ENCODE measurements at places on chromosomes 5 and 9. TPM values are rescaled to one million over a fixed set of nuclear protein-coding genes. Genes with fewer than 3 reads are reported as not detected.

DNA sequence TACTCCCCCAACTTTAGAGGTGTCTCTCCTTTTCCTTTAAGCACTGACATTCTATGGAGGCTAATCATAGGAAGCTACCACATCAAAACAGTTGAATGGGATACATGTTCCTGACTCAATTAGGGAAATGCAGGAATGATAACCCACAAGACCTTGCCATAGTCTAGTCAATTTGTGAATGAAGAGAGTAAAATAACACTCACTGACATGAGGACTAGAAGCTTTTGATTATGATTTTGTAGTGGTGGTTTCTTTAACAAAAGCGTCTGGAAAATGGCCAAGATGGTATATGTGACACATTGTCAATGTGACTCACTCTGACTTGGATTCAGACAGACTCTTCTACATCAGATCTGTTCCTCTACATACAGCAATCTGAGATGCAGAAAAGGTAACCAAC lies 13.7 kb upstream of the PRELID2 start:
- DNase-seq, result no peak

DNA sequence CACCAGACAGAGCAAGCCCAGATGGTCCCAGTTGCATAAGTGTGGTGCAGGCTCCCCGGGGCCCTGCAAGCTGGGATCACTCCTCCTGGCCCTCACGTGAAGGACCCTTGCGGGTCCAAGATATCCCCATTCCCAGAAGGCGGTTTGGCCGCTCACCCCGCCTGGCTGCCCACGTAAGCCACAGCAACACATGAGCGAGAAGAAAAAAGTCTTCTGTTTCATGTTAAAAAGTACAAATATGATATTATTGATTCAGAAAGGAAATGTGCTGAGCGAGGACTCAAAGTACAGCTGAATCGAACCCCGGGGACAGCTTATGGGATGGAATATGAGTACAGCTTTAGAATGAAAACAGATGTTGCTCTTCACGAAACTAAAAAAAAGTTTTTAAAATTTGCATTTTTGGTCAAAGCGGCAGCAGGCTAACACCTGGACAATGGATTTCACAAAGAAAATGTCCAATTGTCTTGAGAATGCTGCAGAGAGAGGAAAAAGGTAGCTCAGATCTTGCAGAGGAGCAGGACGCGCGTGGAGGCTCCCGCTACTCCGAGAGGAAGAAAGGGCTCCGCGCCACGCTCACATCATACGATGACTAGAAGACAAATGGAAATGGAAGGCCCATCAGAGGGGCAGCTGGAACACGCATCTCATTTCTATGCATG lies 427.6 kb downstream of the IRX1 start:
- DNase-seq, result no peak

DNA sequence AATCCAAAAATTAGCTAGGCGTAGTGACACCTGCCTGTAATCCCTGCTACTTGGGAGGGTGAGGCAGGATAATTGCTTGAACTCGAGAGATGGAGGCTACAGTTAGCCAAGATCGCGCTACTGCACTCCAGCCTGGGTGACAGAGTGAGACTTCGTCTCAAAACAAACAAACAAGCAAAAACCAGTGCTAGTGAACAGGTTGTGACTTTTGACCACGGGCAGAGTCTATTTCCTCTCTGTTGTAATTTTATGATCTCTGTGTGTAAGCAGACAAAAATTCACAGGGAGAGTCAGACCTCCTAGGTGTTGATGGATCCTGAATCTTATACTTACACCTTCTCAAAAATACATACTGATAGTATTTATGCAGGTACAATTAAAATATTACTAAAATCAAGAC lies 65.8 kb downstream of the SPEF2 start:
- no peak for DNase-seq

DNA sequence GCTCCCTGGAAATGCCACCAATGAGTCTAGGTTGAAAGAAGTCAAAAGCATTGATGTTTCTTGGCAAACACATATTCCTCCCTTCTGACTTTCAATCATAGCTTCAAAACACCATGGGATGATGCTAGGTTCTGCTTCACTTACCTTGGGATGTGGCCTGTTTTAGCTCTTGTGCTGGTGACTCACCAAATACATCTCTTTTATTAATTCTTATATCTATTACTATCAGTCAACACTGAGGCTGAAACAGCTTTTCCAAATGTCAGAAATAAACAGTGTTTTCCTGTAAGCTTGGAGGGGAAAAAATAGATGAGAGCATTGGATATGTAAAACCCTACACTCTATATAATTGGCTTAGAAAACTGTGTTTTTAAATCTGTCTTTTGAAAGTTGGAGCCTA lies 245.4 kb upstream of the NREP start:
- no peak for DNase-seq

DNA sequence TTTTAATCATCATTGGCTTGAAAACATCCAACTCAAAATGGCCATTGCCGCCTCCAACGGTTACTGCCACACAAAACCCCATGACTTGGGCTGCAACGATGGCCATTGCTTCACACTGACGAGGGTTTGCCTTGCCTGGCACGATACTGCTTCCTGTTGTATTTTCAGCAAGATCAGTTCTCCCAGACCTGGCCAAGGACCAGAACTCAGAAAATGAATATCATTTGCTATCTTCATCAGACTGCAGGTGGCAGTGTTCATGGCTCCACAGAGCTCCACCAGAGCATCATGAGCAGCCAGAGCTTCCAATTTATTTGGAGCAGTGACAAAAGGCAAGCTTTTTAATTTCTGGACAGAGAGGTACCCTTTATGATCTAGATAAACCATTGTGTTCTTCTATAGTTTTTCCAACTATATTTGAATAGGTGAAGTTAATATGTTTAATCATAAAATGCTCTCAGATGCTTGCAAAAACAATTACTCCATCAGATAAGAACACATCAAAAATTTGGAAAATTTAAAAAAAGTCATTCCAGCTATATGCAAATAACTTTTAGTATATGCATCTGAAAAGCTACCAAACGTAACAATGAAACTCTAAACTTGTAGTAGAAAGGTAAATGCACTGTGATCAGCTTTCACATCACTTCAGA lies 10.4 kb downstream of the AMACR start:
- peak; percentile 58 for DNase-seq

- DNase-seq, result no peak
Measured at GRCh38 chr9:106896695-106897094, 33.7 kb downstream of the ZNF462 start.

GRCh38 chr9:101246691-101247090 lies 138.1 kb downstream of the BAAT start:
- DNase-seq, result no peak

GRCh38 chr9:32723789-32724325 lies 59.5 kb upstream of the TMEM215 start:
- no peak for DNase-seq

DNA sequence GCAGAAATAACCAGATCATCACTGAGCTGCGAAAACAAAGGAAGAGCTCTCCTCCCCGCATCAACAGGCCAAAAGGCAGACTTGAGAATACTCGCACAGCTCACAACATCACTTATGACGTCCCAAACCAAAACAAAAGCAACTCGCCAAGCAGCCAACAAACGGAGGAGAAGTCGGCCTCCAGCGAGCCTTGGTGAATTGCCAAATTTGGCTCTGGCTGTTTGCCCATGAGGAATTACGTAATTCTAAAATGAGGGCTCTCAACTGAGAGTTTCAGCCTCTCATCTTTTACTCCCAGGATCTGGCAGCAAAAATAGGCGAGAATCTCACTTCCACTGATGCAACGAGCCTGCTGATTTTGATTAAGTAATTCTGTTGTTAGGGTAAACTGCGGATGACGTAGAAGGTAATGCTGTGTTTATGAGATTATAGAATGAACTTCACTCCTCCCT lies 51.7 kb upstream of the SEMA6A start:
- no peak for DNase-seq

GRCh38 chr9:112839331-112839730 lies 51.3 kb downstream of the SLC46A2 start:
- DNase-seq, result no peak

- no peak for DNase-seq
Measured at GRCh38 chr5:147887930-147888329, 9.4 kb downstream of the SCGB3A2 start.

DNA sequence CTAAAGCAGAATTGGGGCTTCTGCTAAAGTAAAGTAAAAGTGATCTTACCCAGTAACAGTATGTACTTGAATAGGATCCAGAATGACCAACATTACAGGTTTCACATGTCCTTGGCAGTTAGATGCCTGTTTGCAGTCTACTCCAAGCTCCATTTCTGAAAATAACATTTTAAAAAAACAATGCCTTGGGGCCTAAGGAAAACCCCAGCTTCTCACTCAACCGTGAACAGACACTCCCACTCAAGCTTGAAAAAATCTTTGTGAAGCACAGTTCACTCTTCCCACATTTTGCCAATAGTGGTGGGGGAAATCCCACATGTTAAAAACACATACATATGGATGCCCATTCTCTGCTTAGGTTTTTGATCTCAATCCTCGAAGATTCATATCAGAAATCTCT lies 304.1 kb downstream of the ARRDC3 start:
- no peak for DNase-seq

DNA sequence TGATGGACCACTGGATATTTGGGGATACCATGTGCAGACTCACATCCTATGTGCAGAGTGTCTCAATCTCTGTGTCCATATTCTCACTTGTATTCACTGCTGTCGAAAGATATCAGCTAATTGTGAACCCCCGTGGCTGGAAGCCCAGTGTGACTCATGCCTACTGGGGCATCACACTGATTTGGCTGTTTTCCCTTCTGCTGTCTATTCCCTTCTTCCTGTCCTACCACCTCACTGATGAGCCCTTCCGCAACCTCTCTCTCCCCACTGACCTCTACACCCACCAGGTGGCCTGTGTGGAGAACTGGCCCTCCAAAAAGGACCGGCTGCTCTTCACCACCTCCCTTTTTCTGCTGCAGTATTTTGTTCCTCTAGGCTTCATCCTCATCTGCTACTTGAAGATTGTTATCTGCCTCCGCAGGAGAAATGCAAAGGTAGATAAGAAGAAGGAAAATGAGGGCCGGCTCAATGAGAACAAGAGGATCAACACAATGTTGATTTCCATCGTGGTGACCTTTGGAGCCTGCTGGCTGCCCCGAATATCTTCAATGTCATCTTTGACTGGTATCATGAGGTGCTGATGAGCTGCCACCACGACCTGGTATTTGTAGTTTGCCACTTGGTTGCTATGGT lies 54.5 kb upstream of the HNRNPA0 start:
- peak; percentile 65 for DNase-seq

DNA sequence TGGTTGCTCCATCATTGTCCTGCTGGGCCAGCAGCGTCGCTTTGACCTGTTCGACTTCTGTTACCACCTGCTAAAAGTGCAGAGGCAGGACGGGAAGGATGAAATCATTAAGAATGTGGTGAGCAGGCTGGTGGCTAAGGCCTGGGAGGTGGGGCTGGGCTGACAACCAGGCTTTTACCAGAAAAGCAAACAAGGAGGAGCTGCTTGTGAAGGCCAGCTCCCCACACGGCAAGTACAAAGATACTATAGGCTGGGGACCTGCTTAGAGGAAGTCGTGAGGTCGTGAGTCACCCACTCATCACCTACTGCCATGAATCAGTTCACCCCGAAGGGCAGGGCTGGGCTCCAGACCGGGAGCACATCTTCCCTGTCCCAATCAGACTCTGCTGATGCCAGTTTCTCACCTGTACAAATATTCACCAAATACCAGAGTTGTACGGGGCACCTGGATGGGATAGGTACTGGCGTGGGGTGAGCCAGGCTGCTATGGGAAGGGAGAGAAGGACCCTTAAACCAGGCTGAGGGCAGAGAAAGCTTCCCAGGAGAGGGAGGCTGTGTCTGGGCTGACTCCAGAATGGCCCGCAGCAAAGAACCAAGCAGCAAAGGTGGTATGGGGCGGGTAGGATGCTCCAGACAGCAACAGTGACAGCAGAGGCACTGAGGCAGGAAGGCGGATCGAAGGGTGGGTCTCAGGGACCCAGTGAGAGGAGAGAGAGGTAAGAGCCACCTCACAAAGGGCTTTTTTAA lies 69.3 kb upstream of the NIPAL4 start:
- peak; percentile 63 for DNase-seq

DNA sequence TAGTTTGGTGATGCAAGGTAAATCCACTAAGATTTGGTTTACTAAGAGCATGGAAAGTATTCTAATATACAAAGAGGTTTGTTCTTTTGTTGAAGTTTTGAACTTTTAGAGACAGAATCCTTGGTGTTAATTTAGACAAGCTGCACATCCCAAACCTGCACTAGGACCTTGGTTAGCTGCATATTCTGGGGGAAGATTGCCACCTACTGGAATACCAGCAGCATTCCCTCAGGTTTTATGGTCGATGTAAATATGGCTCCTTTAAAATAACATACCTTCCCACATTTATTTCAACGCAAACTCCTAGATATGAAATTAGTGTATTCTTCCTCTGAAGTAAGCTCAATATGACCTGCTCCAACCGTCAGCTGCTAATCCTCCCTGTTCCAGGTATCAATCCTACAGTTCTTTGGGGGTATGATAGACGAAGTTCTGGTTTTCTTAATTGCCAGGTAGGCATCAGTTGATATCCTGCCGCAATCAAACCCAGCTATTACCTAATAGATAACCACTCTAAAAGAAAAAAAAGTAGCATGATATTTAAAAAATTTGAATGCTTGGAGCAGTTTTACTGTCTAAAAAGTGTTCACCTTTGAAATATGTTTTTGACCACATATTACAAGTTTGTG lies 624.1 kb downstream of the ISL1 start:
- DNase-seq, result peak; percentile 52

GRCh38 chr9:136756134-136756438 lies 2.0 kb downstream of the LCN8 start:
- no peak for DNase-seq

- no peak for DNase-seq
Measured at GRCh38 chr9:99244344-99245260, 22.5 kb downstream of the SEC61B start.

DNA sequence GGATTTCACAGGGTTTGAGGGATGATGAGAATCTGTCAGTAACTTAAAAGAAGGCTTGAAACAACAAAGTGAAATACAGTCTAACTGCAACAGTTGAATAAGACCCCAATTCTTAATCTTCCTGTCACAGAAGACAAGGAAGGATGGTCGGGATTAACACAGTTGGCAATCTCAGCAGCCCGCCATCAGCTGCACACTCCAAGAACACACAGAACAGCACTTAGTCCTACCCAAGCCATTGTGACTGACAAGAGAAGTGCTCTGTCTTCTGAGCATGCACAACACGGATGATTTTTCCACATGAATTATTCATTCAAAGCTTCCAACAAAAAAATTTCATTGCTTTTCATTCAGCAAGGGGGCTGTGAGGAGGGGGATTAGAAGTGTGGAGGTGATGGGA lies 576.1 kb downstream of the TLE4 start:
- DNase-seq, result no peak

GRCh38 chr5:61701877-61702602 lies 370.0 kb downstream of the ZSWIM6 start:
- DNase-seq, result no peak

The GBGT1 gene
- total RNA-seq, result 27.7 TPM

The ZBTB26 gene
- 9.8 TPM for total RNA-seq

The OR1Q1 gene
- total RNA-seq, result not detected

The RNF130 gene
- total RNA-seq, result 68.7 TPM

The ARHGEF39 gene
- total RNA-seq, result 36.4 TPM

The CNTNAP3 gene
- total RNA-seq, result 1.1 TPM

The PDZD2 gene
- 14.6 TPM for total RNA-seq

The CDO1 gene
- 11.7 TPM for total RNA-seq

The SIT1 gene
- not detected for total RNA-seq
